ENCODE measurements at places on chromosomes 13 and 19. TPM values are rescaled to one million over a fixed set of nuclear protein-coding genes. Genes with fewer than 3 reads are reported as not detected.

DNA sequence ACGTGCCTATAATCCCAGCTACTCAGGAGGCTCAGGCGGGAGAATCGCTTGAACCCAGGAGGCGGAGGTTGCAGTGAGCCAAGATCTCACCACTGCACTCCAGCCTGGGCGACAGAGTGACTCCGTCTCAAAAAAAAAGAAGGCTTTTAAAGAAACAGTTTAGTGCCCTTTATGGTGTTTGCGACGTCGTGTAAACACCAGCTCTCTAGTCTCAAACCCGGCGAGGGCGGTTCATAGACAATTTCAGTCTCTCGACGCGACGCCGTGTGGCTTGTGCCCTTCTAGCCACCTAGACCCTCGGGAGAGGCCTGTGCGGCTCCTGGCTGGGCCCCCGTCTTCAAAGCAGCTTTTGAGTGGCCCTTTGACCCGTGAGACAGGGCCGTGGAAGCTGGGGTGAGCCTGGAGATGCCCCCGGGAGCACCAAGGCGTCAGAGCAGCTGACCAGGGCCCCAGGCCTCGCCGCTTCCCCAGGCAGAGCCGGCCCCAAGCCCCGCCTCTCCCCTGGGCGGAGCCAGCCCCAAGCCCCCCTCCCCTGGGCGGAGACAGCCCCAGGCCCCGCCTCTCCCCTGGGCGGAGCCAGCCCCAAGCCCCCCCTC, 5.0 kb upstream of the MADCAM1 start:
- peaks cover 5% of the 10 kb centered on the region for H3K27me3 ChIP-seq
- no peaks in the 10 kb centered on the region for H3K36me3 ChIP-seq
- no peak overlapping the region for H3K4me3 ChIP-seq
- no peak overlapping the region for H3K27ac ChIP-seq
- peaks cover 4% of the 10 kb centered on the region for H3K4me1 ChIP-seq

GRCh38 chr19:46411088-46411924, 2.1 kb downstream of the CCDC8 start:
- peaks cover 6% of the 10 kb centered on the region for H3K36me3 ChIP-seq
- H3K27me3 ChIP-seq: peaks cover 4% of the 10 kb centered on the region
- H3K27ac ChIP-seq: no peak overlapping the region
- DNase-seq: no peak
- H3K4me1 ChIP-seq: peaks cover 18% of the 10 kb centered on the region

DNA sequence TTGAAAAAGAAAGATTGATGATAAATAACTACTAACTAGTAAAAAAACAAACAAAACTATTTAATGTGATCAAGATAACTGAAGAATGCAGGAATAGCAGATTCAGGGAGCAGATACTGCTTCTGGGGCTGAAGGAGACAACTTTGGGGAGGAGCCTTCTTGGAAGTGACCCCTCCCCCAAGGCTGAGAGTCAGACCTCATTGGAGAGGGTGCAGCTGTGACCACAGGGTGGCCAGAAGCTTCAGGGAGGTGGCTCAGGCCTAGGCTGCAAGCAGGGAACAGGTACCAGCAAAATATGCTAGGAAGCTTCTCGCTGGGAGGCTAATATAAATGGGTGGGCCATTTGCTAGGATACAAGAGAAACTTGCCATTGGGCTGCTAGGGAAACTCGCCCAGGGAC, 149.9 kb downstream of the MYO16 start:
- no peaks in the 10 kb centered on the region for H3K36me3 ChIP-seq
- no peak for DNase-seq
- H3K4me1 ChIP-seq: peaks cover 3% of the 10 kb centered on the region

KLK12 gene
- not detected for total RNA-seq

- no peak overlapping the region for H3K4me3 ChIP-seq
- DNase-seq: no peak
- no peaks in the 10 kb centered on the region for H3K36me3 ChIP-seq
Measured at GRCh38 chr13:42967660-42968059, 24.4 kb downstream of the EPSTI1 start.

GRCh38 chr13:57634839-57635165, 3.3 kb downstream of the PCDH17 start:
- H3K27ac ChIP-seq: no peak overlapping the region
- H3K27me3 ChIP-seq: peaks cover 46% of the 10 kb centered on the region
- no peak for DNase-seq
- H3K4me3 ChIP-seq: no peak overlapping the region

All from IMR-90 (cell line).